ENCODE measurements at places on chromosomes 12 and 14.

GRCh38 chr12:21300632-21301031 lies 34.1 kb downstream of the SLCO1A2 start:
- DNase-seq = no peak

- DNase-seq = peak; percentile 60
These were observed 24.4 kb upstream of the CRACR2A start for GRCh38 chr12:3777206-3777809.

- no peak for DNase-seq
These were observed 91.9 kb upstream of the RESF1 start for GRCh38 chr12:31867292-31867691.

DNA sequence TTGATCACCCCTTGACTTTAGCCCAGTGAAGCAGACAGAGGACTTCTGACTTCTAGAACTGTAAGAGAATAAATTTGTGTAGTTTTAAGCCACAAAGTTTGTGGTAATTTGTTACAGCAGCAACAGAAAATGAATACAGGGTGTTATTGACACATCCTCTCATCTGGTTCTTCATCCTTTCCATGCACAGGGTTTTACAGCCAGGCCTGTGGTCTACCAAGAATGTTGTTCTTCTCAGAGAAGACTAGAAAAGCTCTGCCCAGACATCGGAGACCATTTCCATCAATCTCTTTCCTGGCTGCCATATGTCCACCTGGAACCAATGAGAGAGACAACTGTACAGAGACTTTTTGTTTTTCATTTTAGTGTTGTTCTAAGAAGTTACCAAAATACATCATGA lies 308.2 kb upstream of the AMIGO2 start:
- DNase-seq = no peak

All from dermis microvascular lymphatic vessel endothelial cell (primary cell).